ENCODE measurements at places on chromosomes 11 and 22. TPM values are rescaled to one million over a fixed set of nuclear protein-coding genes. Genes with fewer than 3 reads are reported as not detected.

GRCh38 chr11:36312611-36313472, 16.8 kb downstream of the PRR5L start:
- DNase-seq = peak; percentile 94

The ANKK1 gene
- total RNA-seq = not detected

DNA sequence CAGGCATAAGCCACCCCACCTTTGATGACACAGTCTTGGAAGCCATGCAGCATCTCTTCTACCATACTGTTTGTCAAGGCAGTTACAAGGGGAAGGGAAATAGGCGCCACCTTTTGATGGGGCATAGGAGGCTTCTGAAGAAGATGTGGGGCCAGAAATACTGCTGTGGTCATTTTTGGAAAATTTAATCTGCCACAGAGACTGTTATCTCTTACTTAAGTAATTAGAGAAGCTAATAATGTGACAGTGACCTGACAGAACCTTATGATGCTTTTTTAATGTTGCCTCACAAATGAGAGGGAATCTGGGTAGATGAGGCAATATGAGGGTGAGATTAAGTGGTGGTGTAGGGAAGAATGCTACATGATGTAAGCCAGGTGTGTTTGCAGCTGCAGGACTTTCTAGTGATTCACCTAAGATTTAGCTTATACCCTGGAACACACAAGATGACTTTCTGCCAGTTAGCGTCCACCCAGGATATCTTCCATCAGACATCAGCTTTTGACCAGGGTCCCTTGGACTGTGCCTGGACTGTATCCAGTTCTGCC, 34.3 kb upstream of the ADORA2A start:
- DNase-seq = no peak

- DNase-seq = no peak
Measured at GRCh38 chr22:23158516-23159290, 13.4 kb downstream of the RAB36 start.

- peak; percentile 97 for DNase-seq
Measured at GRCh38 chr11:13316528-13316961, 39.0 kb downstream of the BMAL1 start.

The RBMXL2 gene
- total RNA-seq = not detected

DNA sequence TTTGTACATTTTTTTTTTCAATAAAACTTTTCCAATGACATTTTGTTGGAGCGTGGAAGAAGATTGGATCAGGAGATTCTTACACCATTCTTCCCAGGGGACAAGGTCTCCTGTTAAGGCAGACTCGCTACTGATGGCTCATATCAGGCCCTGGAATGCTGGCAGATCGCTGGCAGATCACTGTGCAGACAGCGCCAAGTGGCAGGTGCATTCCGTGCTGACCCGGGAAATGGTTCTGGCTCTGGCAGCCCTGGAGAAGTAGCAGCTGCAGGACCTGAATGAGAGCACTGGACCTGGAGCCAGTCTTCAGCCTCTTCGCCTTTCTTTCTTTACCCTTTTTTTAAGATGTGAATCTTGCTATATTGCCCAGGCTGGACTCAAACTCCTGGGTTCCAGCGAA, 10.7 kb downstream of the SERPINH1 start:
- DNase-seq = no peak

The KRTAP5-1 gene
- total RNA-seq = not detected

The JHY gene
- 6.8 TPM for total RNA-seq

DNA sequence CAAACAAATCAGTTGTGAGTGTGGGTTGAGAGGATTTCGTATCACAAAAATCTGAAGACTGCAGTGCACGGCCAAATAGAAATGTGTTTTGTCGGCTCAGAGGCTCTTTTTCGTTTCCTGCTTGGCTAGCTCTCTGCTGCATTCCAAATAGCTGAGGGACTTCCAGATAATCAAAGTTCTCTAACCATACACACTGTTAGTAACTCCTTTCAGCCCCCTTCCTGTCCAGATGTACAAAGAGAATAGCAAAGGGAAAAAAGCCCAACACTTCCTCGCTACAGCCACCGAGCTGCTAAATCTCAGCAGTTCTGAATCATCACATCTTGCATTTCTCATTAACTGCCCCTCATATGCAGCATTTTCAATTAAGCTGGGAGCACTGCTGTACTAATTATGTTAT, 203.1 kb downstream of the TENM4 start:
- DNase-seq = no peak

DNA sequence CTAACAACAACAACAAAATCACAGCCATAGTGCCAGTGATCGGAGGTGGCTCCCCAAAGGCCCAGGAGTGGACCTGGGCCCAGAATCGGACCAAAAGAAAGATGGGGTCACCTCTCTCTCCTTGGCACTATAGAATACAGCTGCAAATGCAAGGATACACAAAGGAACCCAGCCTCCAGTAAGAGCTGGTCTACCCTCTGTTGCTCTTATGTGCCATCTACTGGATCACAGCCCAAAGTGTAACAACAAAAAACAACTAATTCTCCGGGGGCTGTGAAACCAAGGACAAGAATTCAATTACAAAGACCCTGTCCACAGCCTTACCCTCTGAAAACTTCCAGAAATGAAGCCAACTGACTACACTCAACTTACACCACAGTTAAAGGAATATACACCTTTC, 21.6 kb downstream of the OR8G5 start:
- no peak for DNase-seq

GRCh38 chr11:70464509-70465361, 66.4 kb downstream of the CTTN start:
- DNase-seq = no peak

GRCh38 chr11:119316016-119316728, 758 bp downstream of the MCAM start:
- peak; percentile 68 for DNase-seq

- peak; percentile 43 for DNase-seq
Measured at GRCh38 chr11:359181-359714, 10.1 kb upstream of the B4GALNT4 start.

DNA sequence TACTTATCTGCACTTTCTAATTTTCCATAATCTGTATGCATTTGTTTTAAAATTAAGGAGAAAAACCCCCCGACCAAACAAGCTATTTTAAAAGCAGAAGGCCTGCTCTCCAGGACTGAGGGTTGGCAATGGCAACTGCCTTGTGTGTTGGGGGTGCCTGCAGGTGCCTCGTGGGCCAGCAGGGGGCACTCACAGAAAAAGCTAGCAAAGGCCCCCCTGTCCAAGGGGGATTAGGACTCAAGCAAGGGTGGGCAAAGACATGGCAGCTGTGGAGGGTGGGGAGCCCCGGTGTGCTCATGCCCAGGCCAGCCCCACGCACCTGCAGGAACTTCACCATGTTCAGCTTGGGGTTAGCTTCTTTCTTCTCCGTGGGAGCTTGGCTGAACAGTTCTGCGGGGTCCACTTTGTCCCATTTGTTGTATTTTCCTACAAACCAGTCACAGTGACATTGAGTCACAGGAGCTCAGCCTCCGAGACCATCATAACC, 10.3 kb downstream of the TOP3B start:
- no peak for DNase-seq

The TBX10 gene
- total RNA-seq = not detected

DNA sequence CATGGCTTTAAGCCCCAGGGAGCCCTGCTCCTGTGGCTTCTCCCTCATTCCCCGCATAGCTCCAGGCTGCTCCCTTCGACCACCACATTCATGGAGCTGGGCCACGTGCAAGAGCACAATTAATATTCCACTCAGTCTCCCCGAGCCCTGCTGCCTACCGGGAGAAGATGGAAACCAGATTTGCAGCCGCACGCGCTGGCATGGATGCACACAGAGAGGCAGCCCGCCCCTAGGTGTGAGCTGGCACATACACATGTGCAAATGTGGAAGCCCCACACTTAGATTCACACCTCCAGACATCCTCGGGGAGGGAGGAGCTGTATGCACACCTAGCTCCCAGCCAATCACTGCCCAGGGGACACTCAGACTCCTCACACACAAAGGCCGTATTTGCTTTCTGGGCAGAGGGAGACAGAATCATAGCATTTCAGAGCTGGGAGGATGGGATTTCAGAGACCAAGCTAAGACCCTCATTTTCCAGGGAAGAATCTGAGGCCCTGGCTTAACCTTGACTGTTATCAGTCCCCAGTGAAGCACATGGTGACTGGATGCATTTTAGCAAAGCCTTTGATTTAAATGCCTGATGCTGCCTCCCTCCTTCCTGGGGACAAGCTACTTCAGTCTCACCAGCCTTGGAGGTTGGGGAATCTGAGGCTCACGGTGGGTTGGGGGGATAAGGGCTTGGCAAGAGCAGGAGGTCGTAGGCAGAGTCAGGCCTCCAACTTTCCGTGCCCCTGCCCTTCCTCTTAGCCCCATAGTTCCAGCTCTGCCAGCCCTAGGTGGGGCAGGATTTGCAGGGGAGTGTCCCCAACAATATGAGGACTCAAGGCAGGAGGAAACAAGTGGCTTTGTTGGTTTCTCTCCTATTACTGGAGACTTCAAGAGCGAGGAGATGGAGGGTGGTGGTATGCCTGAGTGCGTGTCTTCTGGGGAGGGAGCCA, 5.3 kb upstream of the CREB3L1 start:
- DNase-seq = no peak

GRCh38 chr11:10505278-10506007, 35.5 kb downstream of the RNF141 start:
- no peak for DNase-seq

DNA sequence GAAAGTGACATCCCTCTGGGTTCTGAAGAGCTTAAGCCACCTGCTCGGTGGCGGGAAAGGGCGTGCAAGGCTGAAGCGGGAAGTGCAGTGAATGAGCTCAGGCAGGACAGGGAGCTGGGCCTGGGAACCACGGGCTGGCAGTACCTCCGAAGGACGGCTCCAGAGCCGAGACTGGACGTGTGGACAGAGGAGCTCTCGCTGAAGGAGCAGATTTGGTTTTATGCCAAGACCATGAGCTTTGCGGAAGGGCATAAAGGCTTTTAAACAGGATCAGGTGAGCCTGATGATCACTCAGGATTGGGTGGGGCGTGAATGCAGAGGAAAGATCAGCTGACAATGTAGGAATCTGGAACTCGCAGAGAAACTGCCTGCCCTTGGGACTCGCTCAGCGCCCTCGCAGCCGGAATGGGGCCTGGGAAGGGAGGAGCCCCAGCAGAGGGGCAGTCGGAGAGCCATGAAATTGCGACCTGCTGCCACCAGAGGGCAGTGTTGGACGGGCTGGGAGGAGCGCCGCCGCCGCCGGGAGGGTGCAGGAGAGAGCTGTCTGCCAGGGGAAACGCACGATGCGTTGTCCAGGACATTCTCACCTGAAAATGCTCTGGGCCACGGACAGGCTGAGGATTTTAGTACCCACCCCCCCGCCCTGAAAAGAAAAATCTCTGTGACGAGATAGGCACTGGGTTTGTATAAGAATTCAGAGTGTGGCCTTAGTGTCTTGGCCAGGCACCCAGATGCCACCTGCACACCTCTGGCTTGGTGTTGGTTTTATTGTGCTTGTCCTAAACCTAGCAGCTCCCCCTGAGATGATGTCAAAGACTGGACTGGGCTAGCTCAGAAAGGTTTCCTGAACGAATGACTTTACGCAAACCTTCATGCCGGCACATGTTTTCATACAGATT, 324.4 kb downstream of the NTM start:
- DNase-seq = peak; percentile 68

The PANX2 gene
- 0.54 TPM for total RNA-seq

- DNase-seq = no peak
Measured at GRCh38 chr22:30610299-30610698, 3.3 kb downstream of the TCN2 start.

The TRIM49D1 gene
- not detected for total RNA-seq

The SLC7A4 gene
- total RNA-seq = not detected

DNA sequence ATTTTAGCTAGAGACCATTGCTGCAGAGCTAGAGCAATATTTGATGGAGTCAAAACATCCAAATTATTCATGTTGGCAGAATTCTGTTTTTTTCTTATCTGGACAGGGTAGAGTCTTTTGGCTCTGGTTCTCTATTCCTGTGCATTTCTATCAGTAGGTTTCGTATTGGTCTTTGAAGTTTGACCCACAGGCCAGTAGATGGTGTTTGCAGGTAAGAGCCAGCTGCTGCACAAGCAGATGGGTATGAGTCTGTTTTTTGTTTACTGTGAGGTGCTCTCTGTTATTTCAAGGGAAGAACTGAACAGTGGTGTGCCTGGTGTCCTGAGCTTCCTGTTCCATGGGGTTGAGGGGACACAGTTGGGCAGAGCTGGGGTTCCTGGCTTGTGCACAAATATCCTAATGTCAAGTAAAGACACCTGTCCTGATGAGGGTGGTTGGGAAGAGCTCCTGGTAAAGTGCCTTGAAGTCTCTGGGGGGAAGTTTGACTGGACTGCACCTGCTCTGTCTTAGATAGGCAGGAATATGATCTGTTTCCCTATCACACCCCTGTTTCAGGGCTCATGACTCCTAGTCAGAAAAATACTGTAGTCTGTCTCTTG, 34.0 kb upstream of the SLC22A25 start:
- DNase-seq = no peak

GRCh38 chr11:122734848-122735496, 79.5 kb downstream of the UBASH3B start:
- no peak for DNase-seq

DNA sequence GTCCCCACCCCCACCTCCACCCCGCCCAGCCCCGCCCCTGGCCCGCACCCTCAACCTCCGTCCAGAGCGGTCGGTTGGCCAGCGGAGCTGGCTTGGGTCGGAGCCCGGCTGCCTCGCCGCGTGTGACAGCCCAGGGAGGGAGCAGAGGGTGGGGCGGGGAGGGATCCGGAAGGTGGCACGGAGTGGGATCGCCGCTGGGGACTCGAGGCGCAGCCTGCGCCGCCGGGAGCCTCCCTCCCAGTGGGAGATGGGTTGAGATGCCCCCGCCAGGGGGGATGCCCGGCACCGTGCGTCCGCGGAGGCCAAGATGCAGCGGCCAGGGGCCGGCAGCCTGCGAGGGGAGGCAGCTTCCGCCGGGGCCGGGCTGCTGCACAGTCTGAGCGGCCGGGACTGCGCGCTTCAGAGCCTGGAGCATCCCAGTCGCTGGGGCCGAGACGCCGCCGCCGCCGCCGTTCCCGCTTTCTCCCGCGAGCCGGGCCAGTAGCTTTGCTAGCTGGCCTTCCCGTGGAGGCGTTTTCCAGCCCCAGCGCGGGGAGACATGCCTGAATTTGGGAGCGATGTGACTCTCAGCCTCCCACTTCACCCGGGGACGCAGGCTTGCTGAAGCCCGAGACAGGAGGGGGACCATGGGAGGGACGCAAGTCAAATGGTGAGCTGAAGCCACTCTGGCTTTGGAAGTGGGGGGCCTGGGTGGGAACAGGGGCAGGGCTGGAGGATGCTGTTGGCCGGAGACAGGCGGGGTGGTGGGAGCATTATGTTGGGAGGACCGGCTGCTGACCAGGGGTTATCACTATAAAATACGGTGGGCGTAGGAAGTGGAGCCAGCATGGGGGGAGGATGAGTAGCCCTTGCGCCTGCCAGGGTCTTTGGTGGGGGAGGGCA, 40.2 kb downstream of the DIXDC1 start:
- DNase-seq = peak; percentile 57

The C11orf86 gene
- total RNA-seq = not detected

DNA sequence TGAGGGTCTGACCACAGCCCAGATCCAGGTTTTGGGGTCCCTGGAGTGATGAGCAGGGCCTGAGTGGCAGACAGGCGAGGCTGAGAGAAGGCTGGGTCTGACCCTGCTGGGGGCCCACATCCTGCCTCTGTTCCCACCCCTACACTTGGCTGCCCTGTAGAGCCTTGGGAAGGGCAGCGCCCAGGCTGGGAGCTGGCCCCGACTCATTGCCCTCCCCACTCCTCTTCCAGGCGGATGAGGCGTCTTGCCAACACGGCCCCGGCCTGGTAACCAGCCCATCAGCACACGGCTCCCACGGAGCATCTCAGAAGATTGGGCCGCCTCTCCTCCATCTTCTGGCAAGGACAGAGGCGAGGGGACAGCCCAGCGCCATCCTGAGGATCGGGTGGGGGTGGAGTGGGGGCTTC, 4.9 kb downstream of the DERL3 start:
- no peak for DNase-seq

The ABTB2 gene
- total RNA-seq = 3.2 TPM

GRCh38 chr11:116457336-116458007, 315.3 kb downstream of the BUD13 start:
- no peak for DNase-seq
